ENCODE measurements at places on chromosomes 5 and 9. TPM values are rescaled to one million over a fixed set of nuclear protein-coding genes. Genes with fewer than 3 reads are reported as not detected.

Gene MAP1B
- 2.4 TPM for total RNA-seq

Gene SLC26A2
- total RNA-seq, result 3.1 TPM

Gene PCA3
- total RNA-seq, result not detected

Gene ORM2
- not detected for total RNA-seq

Gene SPARC
- total RNA-seq, result 191 TPM

Gene GRXCR2
- total RNA-seq, result not detected

Gene DOK3
- total RNA-seq, result 5.4 TPM

DNA sequence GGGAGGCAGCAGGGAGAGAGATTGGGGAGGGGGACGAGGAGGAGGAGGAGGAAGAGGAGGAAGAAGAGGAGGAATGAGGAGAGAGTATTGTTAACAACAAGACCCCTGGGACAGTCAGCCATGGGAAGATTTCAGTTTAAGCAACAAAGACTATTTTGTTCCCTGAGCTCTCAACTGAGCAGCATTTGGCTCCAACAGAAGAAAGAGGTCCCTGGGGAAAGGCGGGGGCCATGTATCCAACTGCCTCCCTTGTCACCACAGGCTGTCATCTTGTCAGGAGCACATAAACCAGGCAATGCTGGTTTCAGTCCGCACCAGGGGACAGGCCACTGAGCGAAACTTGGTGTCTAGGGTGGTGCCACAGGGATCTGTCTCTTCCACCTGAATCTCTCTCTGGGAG, 316.1 kb downstream of the TLE1 start:
- no peaks in the 10 kb centered on the region for H3K27me3 ChIP-seq
- H3K27ac ChIP-seq, result no peak overlapping the region
- H3K4me1 ChIP-seq, result no peaks in the 10 kb centered on the region
- DNase-seq, result no peak
- H3K36me3 ChIP-seq, result no peaks in the 10 kb centered on the region

- H3K4me3 ChIP-seq, result no peak overlapping the region
- no peaks in the 10 kb centered on the region for H3K36me3 ChIP-seq
- no peak for DNase-seq
- no peaks in the 10 kb centered on the region for H3K27me3 ChIP-seq
- no peaks in the 10 kb centered on the region for H3K4me1 ChIP-seq
Observed at GRCh38 chr5:154732212-154732611, 23.0 kb upstream of the LARP1 start.

DNA sequence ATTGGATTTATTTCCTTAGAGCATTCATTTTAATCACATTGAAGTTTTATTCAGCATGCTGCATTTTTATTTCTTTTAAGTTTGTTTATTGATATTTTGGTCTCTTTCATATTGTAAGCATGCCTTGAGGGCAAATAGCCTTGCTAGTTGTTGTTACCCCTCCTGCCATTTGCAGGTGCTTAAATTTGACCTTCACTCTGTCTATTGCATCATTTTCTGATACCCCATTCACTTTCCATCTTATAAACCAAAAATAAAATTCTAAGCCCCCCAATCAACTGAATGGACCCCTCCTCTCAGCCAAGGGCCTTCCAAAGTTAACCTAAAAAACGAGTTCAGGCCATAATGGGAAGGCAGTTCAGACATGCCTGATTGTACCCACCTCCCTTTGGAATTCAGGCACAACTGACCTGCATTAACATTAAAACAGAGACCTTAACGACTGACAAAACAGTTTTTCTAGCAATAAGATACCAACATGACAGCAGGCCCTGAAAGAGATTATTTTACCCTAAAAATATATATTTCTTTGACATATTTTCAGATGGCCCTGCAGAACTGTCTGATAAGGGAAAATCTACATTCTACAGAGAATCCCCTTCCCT, 32.1 kb downstream of the TARS1 start:
- no peaks in the 10 kb centered on the region for H3K27me3 ChIP-seq
- no peak overlapping the region for H3K27ac ChIP-seq
- H3K4me1 ChIP-seq, result peaks cover under 1% of the 10 kb centered on the region
- H3K36me3 ChIP-seq, result no peaks in the 10 kb centered on the region

GRCh38 chr5:43019614-43020398, 20.3 kb downstream of the ANXA2R start:
- H3K27ac ChIP-seq, result peak overlapping the region; percentile 81
- H3K36me3 ChIP-seq, result no peaks in the 10 kb centered on the region
- H3K27me3 ChIP-seq, result peaks cover 12% of the 10 kb centered on the region
- H3K4me1 ChIP-seq, result no peaks in the 10 kb centered on the region

DNA sequence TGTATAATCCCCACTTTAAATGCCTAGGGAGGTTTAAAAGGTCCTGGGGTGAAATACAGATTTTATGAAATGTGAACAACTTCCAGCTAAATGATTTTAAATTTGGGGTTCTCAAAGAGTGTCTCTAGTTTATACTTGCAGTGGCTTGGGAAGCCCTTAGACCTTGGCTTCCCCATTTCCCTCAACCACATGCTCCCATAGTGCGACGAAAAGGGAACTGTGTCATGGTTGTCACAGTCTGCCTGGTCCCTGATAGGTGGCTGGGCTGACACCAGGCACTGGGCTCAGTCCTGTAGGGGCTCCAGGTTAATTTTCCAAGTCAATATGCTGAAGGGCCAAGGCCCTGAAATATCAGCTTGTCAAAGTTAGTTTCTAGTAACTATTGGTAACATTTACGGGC, 10.4 kb upstream of the CXCL14 start:
- DNase-seq, result no peak
- no peak overlapping the region for H3K4me3 ChIP-seq
- H3K4me1 ChIP-seq, result no peaks in the 10 kb centered on the region
- H3K27me3 ChIP-seq, result no peaks in the 10 kb centered on the region
- H3K36me3 ChIP-seq, result no peaks in the 10 kb centered on the region
- H3K27ac ChIP-seq, result no peak overlapping the region

GRCh38 chr9:127972236-127972871, 8.4 kb downstream of the EEIG1 start:
- DNase-seq, result peak; percentile 62
- H3K27me3 ChIP-seq, result no peaks in the 10 kb centered on the region
- no peaks in the 10 kb centered on the region for H3K36me3 ChIP-seq
- H3K4me1 ChIP-seq, result peaks cover 66% of the 10 kb centered on the region
- peak overlapping the region; percentile 5 for H3K4me3 ChIP-seq
- H3K27ac ChIP-seq, result peak overlapping the region; percentile 73

- no peak overlapping the region for H3K4me3 ChIP-seq
- DNase-seq, result no peak
- no peaks in the 10 kb centered on the region for H3K4me1 ChIP-seq
- no peaks in the 10 kb centered on the region for H3K27me3 ChIP-seq
- no peak overlapping the region for H3K27ac ChIP-seq
- no peaks in the 10 kb centered on the region for H3K36me3 ChIP-seq
Observed at GRCh38 chr9:34386656-34387055, 10.0 kb upstream of the MYORG start.

DNA sequence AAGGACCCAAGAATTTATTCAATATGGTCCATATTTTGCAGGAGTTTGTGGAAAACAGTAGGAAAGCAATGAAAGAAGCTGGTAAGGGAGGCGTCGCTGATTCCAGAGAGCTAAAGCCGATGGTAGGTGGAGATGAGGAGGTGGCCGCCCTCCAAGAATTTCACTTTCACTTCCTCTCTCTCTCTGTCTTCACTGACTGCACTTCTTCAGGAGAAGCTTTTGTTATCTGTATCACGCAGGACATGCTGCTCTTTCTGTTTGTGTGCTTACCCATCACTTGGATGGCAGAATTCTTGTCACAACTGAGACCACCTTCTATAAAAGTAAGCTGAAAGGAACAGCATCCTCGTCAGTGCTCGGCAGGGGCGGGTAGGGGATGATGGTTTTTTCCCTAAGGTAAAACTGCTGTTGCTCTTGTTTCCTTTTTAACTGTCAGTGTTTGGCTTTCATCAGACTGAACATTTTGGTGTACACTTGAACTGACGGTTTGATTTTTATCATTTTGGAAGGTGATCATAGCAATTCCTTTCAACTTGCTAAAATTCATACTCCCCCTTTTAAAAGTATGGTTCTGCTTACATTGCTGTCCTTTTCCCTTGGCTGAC, 62.4 kb upstream of the FSD1L start:
- H3K4me3 ChIP-seq, result no peak overlapping the region
- H3K4me1 ChIP-seq, result no peaks in the 10 kb centered on the region
- no peaks in the 10 kb centered on the region for H3K36me3 ChIP-seq
- no peak for DNase-seq

Measured in pancreas (tissue), 10 donors.